ENCODE measurements at places on chromosomes 2 and 18.

- no peak for DNase-seq
Observed at GRCh38 chr2:19568809-19569208, 210.4 kb upstream of the OSR1 start.

DNA sequence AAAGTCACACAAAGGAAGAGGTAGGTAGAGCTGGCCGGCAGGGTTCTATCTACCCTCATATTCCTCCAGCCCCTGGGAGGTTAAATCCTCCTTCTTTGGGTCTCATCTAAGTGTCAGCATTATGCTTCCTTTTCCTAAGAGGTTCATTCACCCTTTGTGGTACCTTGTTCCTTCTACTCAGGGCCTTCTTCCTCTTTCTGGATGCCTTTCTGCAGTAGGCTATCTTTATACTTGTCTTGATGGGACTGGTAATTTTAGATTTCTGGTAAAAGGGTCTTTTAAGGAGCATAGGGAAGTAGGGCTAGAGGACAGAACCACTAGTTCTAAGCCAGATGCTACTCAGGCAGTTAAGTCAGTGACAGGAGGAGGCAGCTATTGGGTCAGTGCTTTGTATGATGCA is 13.7 kb upstream of the TNP1 start:
- no peak for DNase-seq

GRCh38 chr2:37642907-37643729 is 28.3 kb downstream of the CDC42EP3 start:
- DNase-seq = no peak

- no peak for DNase-seq
Observed at GRCh38 chr2:128373451-128374000, 54.9 kb upstream of the HS6ST1 start.

- no peak for DNase-seq
Observed at GRCh38 chr2:157443795-157444640, at the start of gene CYTIP. CYTIP (minus strand) TSS chr2:157444089; CDS start chr2:157444020, 69 bp downstream.

GRCh38 chr18:30684825-30685481 is 357.6 kb downstream of the DSC3 start:
- no peak for DNase-seq
